ENCODE measurements at places on chromosomes 2 and 18.

DNA sequence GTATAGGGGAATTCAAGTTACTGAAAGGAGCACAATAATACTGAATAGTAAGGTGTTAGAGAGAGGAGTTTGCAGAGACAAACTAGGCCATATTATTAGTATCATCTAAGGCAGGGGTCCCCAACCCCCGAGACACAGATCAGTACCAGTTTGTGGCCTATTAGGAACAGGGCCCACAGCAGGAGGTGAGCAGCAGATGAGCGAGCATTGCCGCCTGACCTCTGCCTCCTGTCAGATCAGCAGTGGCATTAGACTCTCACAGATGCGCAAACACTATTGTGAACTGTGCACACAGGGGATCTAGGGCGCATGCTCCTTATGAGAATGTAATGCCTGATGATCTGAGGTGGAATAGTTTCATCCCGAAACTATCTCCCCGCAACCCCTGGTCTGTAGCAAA lies 41.8 kb upstream of the TMEM200C start:
- DNase-seq, result no peak

DNA sequence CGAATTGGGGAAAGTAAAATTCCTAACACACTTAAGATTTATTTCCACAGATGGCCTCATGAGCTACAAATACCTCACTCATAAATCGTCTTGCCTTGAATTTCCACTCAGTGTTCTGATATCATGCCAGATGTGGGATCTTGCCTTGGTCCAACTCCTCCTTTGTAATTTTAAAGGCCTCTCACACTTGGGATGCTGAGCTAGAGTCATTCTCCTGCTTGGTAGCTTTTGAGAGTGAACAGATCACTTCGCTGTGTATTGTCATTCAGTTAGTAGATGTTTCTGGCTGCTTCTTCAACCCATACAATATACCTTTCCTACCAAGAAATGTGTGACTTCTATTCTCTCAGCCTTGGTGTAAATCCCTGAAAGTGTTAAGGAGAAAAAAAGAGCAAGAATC lies 309.2 kb downstream of the NRXN1 start:
- no peak for DNase-seq

DNA sequence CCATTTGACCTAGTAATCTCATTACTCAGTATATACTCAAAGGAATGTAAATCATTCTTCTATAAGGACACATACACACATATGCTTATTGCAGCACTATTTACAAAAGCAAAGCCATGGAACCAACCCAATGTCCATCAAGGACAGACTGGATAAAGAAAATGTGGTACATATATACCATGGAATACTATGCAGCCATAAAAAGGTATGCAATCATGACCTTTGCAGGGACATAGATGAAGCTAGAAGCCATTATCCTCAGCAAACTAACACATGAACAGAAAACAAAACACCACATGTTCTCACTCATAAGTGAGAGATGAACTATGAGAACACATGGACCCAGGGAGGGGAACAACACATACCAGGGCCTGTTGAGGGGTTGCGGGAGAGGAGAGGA lies 214.5 kb downstream of the NBAS start:
- peak; percentile 47 for DNase-seq

- DNase-seq, result peak; percentile 26
Observed at GRCh38 chr18:46264255-46264654, 160.1 kb downstream of the HAUS1 start.

Measured in ELR (cell line).